ENCODE measurements at places on chromosomes 6 and 20.

- no peak for DNase-seq
Measured at GRCh38 chr20:24277196-24277595, 192.2 kb upstream of the SYNDIG1 start.

DNA sequence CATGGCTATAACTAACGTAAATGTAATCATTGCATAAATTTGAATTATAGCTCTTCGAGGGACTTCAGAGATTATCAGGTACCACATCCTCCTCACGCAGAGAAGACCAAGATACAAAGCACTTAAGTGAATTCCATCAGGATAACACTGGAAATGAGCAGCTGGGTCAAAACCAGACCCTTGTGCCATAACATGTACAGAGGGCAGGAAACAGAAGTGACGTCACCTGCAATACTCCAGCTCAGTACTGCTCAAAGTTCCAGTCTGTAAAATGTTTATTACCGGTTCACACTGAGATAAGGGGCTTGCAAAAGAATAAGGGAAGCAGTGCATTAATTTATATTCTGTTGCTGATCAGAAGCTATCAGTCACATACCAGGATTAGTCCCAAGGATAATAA lies 45.8 kb downstream of the RGS17 start:
- no peak for DNase-seq

DNA sequence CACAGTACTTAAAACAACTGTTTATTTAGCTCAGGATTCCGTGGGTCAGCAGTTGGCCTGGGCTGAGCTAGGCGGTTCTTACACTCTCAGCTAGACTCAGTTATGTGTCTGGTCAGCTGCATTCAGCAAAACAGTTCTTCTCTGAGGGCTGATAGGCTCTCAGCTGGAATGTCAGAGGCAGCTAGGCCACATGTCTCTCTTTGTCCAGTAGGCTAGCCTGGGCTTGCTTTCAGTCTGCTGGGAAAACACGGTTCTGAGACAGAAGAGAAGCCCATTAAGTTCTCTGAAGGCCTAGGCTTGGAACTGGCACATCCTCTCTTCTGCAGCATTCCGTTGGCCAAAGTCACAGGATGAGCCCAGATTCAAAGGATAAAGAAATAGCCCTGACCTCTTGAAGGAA lies 65.6 kb downstream of the TULP4 start:
- no peak for DNase-seq

DNA sequence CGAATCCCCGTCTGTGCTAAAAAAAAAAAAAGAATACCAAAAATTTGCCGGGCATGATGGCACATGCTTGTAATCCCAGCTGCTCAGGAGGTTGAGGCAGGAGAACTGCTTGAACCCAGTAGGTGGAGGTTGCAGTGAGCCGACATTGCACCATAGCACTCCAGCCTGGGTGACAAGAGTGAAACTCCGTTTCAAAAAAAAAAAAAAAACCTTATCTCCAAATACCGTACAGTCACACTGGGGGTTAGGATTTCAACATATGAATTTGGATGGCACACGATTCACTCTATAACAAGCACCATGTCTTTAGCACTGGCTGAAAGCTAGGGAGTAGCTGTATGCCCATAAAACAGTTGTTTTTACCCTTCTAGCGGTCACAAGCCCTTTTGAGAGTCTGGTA lies 3.8 kb downstream of the SMIM13 start:
- DNase-seq: no peak

DNA sequence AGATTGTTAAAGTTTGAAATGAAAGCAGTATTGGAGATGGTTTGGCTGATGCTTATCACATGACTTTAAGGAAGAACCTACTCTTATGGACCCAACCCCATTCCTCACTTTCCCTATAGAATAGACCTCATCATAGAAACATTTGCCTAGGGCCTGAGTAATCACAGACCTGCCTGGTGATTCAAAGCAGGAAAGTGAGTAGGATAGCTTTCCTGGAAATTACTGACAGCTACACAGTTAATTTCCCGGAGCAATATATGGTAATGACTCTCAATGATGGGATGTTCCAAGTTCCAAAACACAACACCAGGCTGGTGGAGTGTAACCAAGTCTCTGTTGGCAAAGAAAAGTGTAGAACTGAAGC lies 233.8 kb downstream of the SIM1 start:
- no peak for DNase-seq

GRCh38 chr6:53464483-53464882 lies 80.4 kb downstream of the GCLC start:
- no peak for DNase-seq

DNA sequence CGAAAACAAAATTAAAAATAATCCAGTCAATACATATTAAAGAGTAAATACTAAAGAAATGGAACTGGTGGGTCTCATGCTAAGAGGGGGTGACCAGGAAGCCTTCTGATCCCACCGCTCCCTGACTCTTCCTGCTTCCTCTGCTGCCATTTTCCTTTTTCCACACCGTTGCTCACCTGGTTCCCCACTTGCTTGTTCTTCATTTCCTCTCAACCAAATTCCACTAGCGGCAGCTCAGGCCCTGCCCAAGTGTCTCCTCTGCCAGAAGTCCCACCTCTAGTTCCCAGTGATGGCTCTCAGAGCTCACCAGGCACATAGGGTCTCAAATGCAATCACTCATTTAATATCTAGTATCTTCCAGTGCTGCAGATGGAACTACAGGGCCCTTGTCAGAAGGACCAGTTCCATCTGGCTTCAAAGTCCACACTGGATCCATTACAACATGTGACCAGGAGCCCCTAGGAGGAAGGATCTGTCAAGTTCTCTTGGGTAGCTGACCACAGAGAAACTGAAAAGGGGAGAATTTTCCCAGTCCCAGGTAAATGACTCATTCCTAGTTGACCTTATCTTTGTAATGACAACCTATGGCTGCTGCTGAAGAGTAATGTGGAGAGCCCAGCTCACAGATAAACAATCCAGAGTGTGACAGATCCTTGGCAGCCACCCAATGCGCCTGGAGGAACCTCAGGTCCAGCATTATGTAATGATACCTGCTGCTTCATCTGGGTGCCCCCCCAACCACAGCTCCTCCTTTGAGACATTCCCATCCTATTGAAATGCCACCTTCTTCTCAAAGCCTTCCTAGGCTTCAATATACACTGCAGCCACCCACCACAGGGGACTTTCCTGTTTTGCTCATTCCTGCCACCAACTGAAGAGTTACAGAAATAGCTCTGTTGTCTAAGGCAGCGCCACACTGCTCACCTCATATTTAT lies 38.2 kb downstream of the ELMO2 start:
- DNase-seq: no peak

DNA sequence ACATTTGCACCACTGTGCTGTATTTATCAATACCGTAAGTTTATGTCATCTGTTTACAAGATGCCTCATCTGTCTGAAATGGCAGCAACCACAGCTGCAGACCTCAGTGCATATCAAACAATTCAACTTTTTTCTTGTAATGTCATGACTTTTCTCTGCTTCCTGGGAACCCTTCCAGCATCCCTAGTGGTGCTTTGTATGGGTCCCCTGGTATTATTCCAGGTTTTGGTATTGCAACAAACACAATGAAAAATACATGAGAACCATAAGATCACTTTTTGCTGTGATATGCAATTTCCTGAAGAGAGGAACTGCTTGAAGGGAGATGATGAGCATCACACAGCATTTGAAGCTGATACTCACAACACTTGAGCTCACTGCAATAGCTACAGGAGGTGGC lies 12.0 kb upstream of the TXNDC5 start:
- no peak for DNase-seq

GRCh38 chr6:13664703-13665352 lies 46.8 kb downstream of the RANBP9 start:
- no peak for DNase-seq
